ENCODE measurements at places on chromosomes 1 and 21. TPM values are rescaled to one million over a fixed set of nuclear protein-coding genes. Genes with fewer than 3 reads are reported as not detected.

CCT3 gene
- polyA plus RNA-seq, result 411 TPM

DNA sequence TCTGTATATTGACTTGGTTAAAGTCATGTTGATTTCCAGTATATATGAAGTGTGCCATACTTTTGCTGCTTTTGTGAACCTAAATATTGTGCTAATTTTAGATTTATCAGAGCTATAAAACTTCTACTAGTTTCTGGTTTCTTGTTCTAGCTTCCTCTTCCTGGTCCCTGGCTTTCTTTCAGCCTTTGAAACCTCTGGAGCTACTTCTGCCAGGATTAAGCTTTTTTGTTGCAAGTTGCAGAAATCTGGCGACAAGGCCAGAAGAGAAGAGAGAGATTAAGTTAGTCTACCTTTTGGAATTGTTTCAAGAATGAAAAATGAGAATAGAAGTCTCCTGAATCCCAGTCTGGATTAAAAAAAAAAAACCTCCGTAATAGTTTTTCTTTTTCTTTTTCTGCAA, 13.5 kb downstream of the RNF2 start:
- DNase-seq, result no peak

DNA sequence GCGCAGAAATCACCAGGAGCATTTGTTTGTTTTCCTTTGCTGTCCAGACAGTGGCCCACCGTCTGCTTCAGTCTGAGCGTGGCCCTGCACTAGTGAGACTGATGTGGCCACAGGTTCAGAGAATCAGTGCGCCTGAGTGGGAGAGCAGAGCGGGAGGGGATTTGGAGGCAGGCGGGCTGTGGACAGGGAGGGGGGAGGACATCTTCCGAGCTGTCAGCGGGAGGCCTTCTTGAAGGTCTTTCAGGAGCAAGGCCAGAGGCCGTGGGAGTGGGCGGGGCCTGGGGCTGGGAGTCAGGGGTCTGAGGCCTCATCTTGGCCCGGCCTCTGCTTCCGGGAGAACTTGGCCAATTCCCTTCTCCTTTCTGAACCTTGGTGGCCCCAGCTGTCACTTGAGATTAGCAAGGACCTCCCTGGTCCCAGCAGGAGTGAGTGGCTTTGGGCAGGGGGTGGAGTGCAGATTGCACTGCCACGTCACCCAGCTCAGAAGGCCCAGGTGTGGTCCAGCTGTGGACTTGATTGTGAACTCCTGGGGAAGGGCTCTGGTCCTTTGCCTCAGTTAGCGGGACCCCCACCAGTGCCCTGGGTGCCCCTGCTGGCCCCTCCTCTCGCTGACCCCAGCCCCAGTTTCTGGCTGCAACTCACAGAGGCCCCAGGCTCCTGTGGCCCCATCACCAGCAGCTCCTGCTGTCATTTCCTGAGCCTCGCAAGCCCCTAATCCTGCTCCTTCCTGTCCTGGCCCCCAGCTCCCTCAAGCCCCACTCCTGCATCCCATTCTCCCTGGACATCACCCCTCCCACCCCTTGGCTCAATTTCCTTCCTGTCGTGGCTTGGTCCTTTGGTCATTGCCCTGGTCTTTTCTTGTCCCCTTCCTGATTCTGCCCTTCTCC, 8.4 kb downstream of the TNFRSF1B start:
- DNase-seq, result no peak

- no peak for DNase-seq
Observed at GRCh38 chr1:217528271-217528670, 102.6 kb downstream of the GPATCH2 start.

- DNase-seq, result no peak
Observed at GRCh38 chr1:210692796-210693195, 364.1 kb downstream of the HHAT start.

DNA sequence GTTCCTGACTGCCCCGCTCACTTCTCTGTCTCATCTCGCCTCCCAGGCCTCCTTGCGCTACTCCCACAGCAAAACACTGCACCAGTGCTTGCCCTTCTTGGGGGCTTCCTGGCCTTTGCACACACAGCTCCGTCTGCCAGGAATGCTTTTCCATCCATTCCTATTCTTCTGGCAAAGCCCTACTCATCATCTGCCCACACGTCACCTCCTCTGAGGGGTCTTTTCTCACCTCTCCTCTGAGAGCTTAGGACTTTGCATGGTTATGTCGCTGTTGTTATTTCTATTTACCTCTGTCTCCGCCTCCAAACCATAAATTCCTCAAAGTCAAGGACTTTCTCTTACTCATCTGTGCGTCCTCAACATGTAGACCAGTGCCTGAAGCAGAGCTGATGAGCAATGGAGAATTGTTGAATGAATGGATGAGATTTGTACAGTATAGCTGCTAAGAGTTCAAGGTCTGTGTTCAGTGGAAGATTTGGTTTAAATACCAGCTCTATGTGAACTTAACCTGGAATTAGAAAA, 26.4 kb upstream of the BTG2 start:
- no peak for DNase-seq

Data from right renal cortex interstitium (tissue), 3 donors.